ENCODE measurements at places on chromosomes 2 and 18. TPM values are rescaled to one million over a fixed set of nuclear protein-coding genes. Genes with fewer than 3 reads are reported as not detected.

DNA sequence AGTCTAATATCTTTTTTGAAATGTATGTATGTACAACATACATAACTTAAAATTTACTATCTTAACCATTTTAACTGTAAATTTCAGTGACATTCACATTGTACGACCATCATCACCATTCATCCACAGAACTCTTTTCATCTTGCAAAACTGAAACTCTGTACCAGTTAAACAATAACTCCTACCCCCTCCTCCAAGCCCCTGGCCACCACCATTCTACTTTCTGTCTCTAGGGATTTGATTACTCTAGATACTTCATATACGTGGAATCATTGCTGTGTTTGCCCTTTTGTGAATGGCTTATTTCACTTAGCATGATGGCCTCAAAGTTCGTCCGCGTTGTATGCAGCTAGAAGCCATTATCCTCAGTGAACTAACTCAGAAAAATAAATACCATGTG, 217.0 kb downstream of the METTL4 start:
- DNase-seq = no peak

GRCh38 chr18:8801263-8801901, 96.0 kb downstream of the MTCL1 start:
- DNase-seq = no peak

DNA sequence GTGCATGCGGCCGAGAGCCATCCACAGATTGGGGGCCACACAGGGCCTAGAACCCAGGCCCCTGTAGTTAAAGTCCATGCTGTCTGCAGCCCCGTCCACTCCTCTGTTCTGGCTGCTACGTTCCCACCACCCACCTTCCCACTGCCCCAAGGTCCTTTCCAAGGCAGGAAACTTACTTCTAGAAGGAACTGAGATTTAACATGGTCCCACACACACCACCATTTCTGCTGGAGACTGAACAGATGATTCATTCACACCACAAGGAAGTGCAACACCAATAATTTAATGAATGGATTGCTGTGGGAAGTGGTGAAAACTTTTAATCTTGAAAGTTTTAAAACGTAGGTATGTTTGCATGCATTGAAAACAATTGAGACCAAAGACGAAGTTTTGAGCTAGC, 95.2 kb downstream of the LBH start:
- DNase-seq = no peak

DNA sequence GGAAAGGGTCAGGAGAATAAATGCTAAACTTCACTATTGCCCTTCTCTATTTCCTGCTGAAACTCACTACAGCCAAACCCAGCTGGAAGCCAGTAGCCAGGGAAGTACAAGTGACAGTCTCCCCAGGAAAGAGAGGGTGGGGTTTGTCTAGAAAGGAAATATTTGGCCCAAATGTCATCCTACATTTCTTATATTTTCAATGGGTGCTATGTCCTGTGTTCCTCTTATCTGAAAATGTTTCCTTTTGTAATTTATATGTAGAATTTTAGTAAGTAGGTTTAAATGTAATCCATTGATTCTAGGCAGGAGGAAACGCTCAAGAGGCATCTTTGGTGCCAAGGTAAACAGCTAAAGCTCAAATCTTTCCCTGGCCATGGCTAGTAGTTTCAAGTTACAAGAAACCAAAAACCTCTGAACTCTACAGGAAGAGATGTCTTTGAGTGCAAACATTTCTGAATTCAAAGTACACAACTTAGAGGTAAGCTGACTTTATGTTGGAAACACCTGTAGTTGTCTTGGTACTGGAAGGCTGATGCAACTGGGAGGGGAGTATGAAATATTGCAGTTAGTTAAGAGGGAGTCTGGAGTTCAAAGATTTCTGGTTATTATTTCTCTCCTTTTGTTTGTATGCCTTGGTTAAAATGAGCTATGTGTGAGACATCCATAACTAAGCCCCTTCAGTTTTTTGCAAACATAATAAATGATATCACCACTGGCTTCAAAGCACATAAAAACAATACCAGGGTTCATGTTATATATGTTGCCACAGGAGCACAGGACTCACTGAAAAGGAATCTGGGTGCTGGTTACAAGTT, 356.1 kb upstream of the ZC3H15 start:
- no peak for DNase-seq

GRCh38 chr2:86433137-86433536, 8.0 kb upstream of the KDM3A start:
- DNase-seq = no peak

GRCh38 chr2:99867770-99868169, 274.6 kb downstream of the AFF3 start:
- DNase-seq = no peak

DNA sequence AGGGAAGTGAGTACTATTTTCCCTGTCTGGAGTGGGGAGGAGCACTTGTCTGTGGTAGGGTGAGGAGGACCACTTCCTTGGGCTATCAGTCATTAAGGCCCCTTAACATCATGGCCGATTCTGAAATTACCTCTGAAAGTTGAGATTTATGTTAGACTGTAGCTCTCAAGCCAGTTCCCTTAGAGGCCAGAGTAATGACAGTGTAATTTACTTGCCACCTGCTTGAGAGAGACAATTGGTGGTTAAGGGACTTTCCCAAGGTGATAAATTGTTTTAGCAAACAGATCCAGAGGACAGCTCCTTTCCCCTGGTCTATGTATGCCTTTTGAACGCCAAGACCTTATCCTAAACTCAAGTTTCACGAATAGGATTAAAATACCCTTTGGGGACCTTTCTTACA, 56.1 kb downstream of the NEDD4L start:
- no peak for DNase-seq

GRCh38 chr2:27133195-27133875, 1.1 kb downstream of the PREB start:
- no peak for DNase-seq

- DNase-seq = no peak
Measured at GRCh38 chr2:9809064-9809356, 34.3 kb upstream of the TAF1B start.

ICA1L gene
- total RNA-seq = 8.9 TPM

GREB1L gene
- total RNA-seq = 19.1 TPM

ABCG5 gene
- not detected for total RNA-seq

REL gene
- 6.0 TPM for total RNA-seq

Measured in right atrium auricular region (tissue), 2 donors.